ENCODE measurements at places on chromosomes 13 and 19.

DNA sequence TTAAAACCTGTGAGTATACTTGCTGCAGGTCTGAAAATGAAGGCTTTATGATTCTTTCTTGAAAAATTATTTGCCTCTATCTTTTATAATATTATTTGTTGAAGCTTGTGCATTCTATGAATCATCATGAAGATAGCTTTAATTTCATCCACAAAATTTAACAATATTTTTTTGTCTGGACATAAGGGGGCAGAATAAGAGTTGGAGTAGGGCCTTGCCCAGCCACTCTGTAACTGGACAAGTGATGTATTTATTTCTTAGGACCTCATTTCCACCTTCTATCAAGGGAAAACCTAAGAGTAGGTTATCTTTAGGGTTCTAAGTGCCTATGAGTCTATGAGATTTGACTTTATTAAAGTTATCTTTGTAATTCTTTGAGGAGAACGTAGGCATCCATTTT lies 49.9 kb downstream of the N4BP2L1 start:
- no peak for DNase-seq

GRCh38 chr13:43391036-43391435 lies 367.6 kb downstream of the DNAJC15 start:
- no peak for DNase-seq

DNA sequence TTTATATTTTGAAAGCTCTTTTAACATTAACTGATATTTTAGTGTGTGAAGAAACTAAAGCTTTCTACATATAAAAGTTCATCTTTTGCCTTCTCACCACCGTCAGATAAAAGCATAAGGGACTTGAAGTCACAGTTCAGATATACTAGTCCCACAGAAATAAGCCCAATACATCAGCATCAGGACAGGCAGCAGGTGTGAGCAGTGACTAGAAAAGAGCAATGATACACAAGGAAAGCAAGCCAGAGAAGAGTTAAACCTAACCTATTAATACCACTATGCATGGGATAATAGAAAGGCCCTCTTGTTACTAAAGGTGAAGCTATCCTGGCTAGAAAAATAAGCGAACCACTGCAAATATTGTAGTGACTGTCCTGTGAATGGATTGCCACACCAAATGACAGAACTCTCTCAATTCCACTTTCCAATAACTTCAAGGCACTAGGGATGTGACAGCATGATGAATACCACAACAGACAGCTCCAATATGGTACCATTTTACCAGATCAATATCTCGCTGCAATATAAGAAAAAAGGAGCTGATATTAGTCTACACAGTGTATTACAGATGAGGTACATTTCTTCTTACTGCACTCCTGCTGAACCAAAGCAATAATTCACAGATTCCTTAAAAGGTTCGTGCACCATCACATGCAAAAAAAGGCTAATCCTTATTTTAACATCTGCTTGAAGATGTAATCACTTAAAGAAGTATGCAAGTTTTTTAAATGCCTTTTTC lies 114.1 kb downstream of the DACH1 start:
- no peak for DNase-seq

DNA sequence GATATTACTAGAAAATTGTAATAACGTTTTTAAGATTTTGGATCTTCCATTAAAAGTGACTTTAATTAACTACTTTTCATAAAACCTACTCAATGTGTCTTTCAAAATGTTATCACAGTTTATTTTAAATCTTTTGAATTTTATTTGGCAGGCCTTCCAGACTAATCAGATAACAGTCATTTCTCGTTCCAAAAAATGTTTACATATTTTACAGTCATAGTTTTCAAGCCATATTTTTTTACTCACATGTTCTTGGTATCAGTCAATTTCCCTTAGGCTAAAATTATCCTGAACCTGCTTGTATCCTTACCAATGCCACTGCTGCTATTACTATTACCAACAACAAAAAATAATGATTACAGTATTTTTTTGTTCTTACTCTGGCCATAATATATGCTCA lies 1783.5 kb downstream of the SLITRK5 start:
- no peak for DNase-seq

DNA sequence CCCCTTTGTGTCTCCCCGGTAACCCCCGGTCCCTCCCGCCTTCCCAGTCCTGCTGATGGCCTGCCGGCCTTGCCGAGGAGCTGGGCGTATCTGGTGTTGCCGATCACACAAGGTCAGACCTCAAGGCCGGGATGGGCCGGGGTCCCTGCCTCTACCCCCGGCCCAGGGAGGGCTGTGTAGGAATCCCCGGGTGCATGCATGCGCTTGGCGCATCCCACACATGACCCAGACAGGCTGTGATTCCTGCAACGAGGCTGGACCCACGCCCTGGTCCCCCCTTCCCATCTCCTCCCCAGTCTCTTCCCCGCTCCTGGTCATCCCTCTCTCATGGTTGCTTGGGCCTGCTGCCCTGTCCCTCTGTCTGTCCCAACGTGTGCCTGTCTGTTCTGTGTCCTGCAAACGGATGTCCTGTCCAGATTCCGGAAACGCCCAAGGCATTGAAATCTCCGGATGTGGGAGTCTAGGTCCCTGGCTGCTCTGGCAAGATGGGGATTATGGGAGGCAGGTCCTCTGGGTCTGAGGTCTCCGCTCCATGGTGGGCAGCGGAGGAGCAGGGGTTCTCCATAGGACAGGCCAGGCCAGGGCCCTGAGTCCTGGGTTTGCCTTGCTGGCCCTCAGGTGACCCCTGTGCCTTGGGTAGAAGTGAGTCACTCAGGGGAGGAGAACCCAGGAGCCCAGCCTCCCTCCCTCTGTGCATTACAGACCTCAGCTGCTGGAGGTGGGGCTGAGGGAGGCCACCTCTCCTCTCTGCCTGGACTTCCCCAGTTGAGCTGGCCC lies 1.6 kb downstream of the PKN1 start:
- DNase-seq: no peak

DNA sequence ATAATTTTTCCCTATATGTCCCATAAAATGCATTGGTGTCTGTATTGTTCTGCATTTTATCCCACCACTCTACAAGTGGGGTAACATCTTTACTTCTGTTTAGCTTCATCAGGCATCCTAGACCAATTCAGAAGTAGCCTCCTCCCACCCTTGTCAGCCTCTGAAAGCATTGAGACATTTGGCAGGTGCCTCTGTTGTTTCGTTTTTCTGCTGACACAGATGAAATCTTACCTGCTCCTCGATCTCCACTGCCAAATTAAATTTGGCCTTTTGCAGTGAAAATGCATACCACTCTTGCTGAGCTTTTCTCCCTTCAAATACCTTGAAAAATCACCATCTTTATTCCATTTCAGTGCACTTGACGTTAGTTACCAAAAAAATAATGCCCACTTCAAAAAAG lies 83.5 kb upstream of the STARD13 start:
- no peak for DNase-seq

GRCh38 chr19:34120846-34121639 lies 51.3 kb upstream of the LSM14A start:
- no peak for DNase-seq

Measured in NCI-H2081 treated with DMSO at 0.1 percent for 48 hours (cell line).